ENCODE measurements at places on chromosomes 7 and 10. TPM values are rescaled to one million over a fixed set of nuclear protein-coding genes. Genes with fewer than 3 reads are reported as not detected.

Gene CXCL12
- 10.6 TPM for total RNA-seq

Gene NRP1
- 90.1 TPM for total RNA-seq

Gene DEPP1
- total RNA-seq, result 5.0 TPM

Gene COL13A1
- 5.0 TPM for total RNA-seq

Gene THSD7A
- 41.6 TPM for total RNA-seq

Gene AKR1C4
- total RNA-seq, result not detected

Gene ENO4
- total RNA-seq, result 1.9 TPM

Gene PRF1
- not detected for total RNA-seq

Gene UCMA
- total RNA-seq, result not detected

Gene SNX13
- total RNA-seq, result 86.1 TPM

Gene CTAGE8
- total RNA-seq, result not detected

Gene SFTPA1
- not detected for total RNA-seq

Gene LRRC17
- 11.3 TPM for total RNA-seq

Gene SLC29A4
- total RNA-seq, result 24.4 TPM

Gene ADAM22
- 121 TPM for total RNA-seq

Gene CDC14C
- not detected for total RNA-seq

Gene ENTPD1
- 8.8 TPM for total RNA-seq

Gene PPP1R17
- total RNA-seq, result 5.0 TPM

Gene NMT2
- total RNA-seq, result 72.6 TPM

Gene VENTX
- total RNA-seq, result not detected

Gene SFTPD
- 0.94 TPM for total RNA-seq

Gene LEP
- total RNA-seq, result not detected

Gene FGFBP3
- total RNA-seq, result 28.5 TPM

Gene CACNB2
- total RNA-seq, result 35.1 TPM

Gene LIPK
- not detected for total RNA-seq

Gene AS3MT
- 13.8 TPM for total RNA-seq

Gene SAMD9L
- total RNA-seq, result 2.8 TPM

Gene OR2A5
- total RNA-seq, result not detected

Gene ZNF25
- 60.7 TPM for total RNA-seq

Gene ATRNL1
- total RNA-seq, result 468 TPM

Gene ABCB4
- 4.1 TPM for total RNA-seq

Gene PRLHR
- total RNA-seq, result 3.8 TPM

Gene RBAK
- total RNA-seq, result 18.5 TPM

Gene RARRES2
- 5.0 TPM for total RNA-seq

Gene DNA2
- total RNA-seq, result 26.6 TPM

Gene NEUROG3
- total RNA-seq, result not detected

Gene STK31
- total RNA-seq, result 6.6 TPM

Gene WDFY4
- 0.94 TPM for total RNA-seq

Gene TMEM213
- not detected for total RNA-seq

Gene RAB19
- not detected for total RNA-seq

Gene PIK3CG
- total RNA-seq, result 1.6 TPM

Gene OR2A7
- total RNA-seq, result 0.94 TPM

Gene CFTR
- total RNA-seq, result 0.94 TPM

Gene LRRC61
- total RNA-seq, result 16.3 TPM

Gene NUTM2E
- 0.31 TPM for total RNA-seq

Gene NOS3
- 1.3 TPM for total RNA-seq

Gene C10orf71
- not detected for total RNA-seq

Gene TUBAL3
- total RNA-seq, result not detected

Gene TEX47
- total RNA-seq, result not detected

Gene CALN1
- 54.8 TPM for total RNA-seq

Measured in parietal lobe (tissue), 2 donors.